ENCODE measurements at places on chromosomes 3 and 15. TPM values are rescaled to one million over a fixed set of nuclear protein-coding genes. Genes with fewer than 3 reads are reported as not detected.

DNA sequence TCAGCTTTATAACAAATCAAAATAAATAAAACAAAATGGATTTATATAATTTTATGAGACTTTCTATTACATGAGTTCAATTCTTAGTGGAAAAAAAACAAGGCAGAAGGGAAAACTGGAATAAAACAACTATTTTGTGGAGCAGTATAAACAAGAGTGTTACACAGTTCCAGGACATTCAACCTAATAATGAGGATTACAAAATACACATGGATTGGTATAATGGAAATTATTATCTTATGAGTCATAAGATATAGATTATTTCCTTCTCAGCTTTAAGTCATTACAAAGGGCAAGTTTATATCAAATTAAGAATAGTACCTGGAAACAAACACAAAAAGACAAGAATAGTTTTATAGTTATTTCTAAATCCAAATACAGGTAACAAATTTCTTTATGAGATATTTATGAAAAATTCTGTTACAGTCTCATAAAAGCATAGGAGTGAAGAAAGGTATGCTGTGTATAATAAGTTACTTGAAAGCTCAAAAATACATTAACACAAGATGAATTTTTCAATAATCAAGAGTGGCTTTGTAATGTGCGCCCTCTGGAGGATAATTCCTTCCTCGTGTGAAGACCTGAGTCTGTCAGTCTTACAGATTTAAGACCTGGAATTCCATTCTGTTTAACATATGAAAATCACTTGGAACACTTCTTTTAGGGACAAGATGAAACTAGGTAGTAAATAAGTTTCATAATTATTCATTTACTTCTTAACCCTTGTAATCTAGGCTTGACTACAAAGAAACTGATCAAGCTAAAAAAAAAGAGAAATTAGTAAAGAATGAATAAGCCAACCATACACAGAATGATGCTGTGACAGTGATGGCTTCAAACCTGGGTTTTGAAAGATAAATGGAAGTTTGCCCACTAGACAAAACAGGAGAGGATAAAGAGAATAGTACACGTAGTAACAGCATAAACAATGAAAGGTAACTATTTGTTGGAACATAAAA lies 9.5 kb downstream of the COPS2 start:
- H3K4me3 ChIP-seq, result no peak overlapping the region
- no peaks in the 10 kb centered on the region for H3K36me3 ChIP-seq
- H3K4me1 ChIP-seq, result peaks cover 6% of the 10 kb centered on the region
- no peak for DNase-seq

DNA sequence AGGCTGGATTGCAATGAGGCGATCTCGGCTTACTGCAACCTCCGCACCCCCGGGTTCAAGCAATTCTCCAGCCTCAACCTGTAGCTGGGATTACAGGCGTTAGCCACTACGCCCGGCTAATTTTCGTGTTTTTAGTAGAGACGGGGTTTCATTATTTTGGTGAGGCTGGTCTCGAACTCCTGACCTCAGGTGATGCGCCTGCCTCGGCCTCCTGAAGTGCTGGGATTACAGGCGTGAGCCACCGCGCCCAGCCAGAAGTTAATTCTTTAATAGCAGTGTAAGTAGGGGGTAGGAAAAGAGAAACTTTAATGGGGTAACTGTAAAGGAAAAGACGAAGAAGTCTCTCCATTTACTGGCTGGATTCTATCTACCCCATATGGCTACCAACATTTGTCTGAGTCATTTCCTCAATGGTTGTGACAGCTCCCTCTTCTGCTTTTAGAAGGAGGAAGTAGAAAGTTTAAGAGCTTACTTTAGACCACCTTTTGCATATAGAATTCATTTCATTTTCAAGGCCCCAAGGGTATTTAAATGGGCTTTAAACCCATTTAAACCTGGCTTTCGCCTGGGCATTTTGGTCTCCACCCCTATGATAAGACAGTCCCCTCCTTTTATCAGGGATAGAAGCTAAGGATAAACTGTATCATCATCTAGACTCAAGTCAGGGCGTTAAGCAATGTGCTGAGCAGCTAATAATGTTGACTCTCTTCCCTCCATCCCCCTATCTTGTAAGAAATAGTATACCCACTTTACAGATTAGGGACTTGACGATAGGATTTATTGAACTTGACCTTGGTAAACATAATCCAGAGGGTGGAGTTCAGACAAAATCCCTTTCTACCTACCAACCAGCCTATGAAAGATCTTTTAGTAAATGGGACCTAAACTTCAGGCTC lies 1.1 kb upstream of the CDV3 start:
- peaks cover 2% of the 10 kb centered on the region for H3K27me3 ChIP-seq
- H3K4me1 ChIP-seq, result peaks cover 12% of the 10 kb centered on the region
- DNase-seq, result no peak
- peak overlapping the region; percentile 81 for H3K4me3 ChIP-seq

GRCh38 chr3:193214445-193214844 lies 26.6 kb upstream of the PLAAT1 start:
- H3K36me3 ChIP-seq, result no peaks in the 10 kb centered on the region
- no peak overlapping the region for H3K27ac ChIP-seq
- no peak for DNase-seq
- H3K4me3 ChIP-seq, result no peak overlapping the region
- H3K4me1 ChIP-seq, result no peaks in the 10 kb centered on the region
- H3K27me3 ChIP-seq, result no peaks in the 10 kb centered on the region

DNA sequence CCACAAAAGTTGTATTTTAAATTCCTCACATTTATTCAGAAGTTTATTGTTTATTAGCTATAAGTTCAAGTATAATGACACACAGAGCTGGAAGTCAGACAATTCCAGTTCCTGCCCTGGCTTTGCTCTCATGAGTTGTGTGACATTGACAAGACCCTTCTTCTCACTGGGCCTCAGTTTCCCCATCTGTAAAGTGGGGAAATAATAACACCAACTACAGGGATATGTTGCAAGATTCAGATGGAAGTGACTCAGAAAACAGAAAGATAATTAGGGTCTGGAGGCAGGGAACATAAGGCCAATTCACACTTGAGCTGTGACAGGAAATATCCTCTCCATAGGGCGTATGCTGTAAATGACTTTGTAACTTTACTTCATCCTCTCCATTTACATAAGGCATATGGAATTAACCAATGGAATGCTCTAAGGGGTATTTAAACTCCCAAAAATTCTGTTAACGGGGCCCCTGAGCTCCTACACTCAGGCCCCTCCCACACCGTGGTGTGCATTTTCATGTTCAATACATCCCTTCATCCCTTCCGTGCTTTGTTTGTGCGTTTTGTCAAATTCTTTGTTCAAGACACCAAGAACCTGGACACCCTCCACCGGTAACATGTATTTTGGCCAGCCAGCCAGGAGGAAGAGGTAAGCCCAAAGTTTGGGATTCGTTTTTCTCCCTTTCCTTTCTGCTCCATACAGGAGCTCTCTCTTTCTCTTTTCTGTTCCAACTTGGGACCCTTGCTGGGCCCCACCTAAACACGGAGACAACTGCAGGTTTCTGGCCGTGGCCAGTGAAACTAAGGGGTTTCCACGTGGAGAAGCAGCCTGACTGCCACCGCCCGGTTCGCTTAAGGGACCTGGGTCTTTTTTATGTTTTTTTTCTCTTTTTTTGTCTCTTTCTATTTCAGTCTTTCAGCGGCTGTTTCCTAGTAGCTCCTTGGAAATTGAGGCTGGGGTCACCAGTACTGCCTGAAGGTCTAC lies 16.9 kb downstream of the CYP11A1 start:
- H3K36me3 ChIP-seq, result peaks cover 24% of the 10 kb centered on the region
- no peak overlapping the region for H3K27ac ChIP-seq
- H3K27me3 ChIP-seq, result peaks cover 7% of the 10 kb centered on the region
- no peak overlapping the region for H3K4me3 ChIP-seq
- DNase-seq, result no peak
- H3K4me1 ChIP-seq, result no peaks in the 10 kb centered on the region

SCN11A gene
- 0.78 TPM for total RNA-seq
